ENCODE measurements at places on chromosomes 1 and 21.

DNA sequence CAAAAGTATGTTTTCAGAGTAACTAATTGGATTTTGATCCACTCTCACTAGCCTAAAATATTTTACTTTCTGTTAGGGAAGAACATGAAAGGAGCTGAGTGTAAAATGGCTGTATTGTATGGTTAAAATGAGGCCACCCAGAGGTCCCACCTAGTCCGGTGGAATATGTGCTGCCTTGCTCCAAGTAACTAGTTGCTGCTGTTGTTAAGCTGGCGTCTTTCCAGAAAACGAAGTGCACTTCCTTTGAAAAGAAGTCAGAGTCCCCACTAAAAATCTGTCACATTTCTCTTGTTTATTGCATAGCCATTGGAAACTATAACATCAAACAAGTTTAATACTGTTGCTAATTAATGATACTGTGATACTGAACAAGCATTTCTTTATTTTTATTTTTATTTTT, 3.2 kb downstream of the SLC25A33 start:
- no peak for DNase-seq

GRCh38 chr1:204313675-204314074, 46.1 kb downstream of the PLEKHA6 start:
- DNase-seq, result peak; percentile 61

DNA sequence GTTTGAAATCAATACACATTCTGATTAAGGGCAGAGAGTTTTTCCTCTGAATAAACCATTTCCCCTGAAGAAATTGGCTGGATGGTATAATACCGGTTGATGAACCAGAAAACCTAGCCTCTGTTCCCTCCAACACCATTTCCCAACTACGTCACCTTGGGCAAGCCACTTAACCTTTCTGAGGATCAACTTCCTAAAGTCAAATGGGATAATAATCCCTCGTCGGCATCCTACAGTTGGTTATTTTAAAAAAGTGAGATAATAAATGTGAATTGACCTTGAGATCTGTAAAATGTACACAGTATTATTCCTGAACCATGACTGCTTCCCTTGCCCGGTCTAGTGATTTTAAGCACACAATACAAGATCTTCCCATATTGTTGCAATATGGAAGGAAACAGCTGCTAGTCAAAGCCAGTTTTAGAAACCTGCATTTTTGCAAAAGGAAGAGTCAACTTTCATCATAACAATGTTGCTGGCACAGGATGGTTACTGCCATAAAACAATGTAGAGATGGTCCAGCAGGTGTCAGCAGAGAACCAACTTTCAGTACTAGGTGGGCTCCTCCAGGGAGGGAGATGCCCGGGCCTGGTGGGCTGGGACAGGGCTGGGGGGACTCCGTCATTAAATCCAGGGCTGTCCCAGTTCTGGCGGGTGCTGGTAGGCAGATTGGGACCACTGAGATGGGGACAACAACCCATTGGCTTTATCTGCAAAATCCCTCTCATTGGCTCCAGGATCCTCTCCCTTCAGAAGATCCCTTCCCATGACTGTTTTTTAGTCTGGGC, 5.2 kb upstream of the HLX start:
- no peak for DNase-seq

- DNase-seq, result no peak
Observed at GRCh38 chr1:24930260-24931145, at the start of gene RUNX3. Gene RUNX3, minus strand, starts transcription at chr1:24930276. Its CDS starts 408 bp downstream, at chr1:24929868.

- DNase-seq, result no peak
Observed at GRCh38 chr1:185050823-185051451, 5.6 kb downstream of the RNF2 start.

DNA sequence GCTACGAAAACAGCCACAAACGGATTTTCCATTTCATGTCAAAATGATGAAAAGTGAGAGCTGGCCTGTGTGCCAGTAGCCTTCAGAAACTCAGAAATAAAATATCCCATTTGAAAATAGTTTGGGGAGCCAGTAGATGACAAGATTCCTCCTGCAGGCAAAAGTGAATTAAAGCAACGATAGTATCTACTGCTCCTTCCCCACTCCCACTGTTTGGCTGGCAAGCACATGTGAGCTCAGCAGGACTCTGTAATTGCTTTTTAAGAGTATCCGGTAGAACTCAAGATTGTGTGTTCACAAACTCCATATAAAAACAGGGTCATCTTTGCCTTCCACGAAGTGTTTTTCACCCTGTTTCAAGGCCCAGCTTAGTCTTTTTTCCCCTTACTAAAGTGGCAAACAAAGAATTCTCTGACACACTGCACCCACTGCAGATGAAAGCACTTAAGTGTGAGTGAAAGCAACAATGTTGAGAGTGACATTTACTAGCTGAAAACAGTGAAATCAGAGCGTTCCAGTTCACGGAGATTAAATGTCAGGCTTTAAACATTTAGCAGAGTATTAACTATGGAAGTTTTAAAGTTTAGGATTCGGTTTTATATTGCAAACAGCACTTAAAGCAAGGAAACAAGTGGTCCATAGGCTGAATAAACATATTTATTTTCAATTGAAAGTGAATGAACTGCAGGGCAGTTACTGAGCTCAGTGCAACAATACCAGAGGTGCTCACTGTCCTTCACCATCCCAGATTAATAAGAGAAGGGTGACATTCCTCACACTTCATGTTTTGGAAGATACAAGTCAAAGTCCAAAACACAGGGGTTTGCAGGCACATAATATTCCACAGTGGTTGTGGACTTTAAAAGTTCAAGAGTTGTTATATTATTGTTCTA, 70.0 kb downstream of the ALG14 start:
- DNase-seq, result no peak

- DNase-seq, result no peak
Observed at GRCh38 chr1:39301606-39302005, 97.1 kb downstream of the MACF1 start.

DNA sequence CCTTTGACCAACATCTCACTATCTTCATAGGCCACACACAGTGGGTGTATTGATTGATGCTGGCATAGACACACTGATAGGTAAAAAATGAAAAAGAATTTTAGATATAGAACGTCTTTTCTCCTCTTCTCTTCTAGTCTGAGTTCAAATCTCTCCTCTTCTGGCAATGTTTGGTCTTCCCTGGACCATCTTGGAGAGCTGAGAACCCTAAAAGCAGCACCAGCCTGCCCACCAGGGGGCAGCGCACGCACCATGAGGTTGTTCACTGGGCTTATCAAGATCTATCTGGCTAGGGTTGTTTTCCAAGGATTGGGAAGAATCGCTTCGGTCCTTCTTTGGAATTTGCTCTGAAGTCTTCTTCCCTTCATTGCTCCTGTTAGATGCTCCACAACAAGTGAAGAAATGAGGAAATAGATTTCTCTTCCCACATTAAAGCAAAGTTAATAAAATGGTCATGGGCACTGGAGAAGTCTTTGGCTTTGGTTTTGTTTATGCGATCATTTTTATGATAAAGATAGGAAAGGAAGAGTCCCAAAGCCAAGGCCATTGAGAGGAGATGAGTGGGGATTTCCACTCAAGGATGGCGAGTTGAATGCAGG, 104.0 kb upstream of the OLIG2 start:
- DNase-seq, result no peak

- no peak for DNase-seq
Observed at GRCh38 chr21:37208056-37208721, 58.9 kb downstream of the VPS26C start.

DNA sequence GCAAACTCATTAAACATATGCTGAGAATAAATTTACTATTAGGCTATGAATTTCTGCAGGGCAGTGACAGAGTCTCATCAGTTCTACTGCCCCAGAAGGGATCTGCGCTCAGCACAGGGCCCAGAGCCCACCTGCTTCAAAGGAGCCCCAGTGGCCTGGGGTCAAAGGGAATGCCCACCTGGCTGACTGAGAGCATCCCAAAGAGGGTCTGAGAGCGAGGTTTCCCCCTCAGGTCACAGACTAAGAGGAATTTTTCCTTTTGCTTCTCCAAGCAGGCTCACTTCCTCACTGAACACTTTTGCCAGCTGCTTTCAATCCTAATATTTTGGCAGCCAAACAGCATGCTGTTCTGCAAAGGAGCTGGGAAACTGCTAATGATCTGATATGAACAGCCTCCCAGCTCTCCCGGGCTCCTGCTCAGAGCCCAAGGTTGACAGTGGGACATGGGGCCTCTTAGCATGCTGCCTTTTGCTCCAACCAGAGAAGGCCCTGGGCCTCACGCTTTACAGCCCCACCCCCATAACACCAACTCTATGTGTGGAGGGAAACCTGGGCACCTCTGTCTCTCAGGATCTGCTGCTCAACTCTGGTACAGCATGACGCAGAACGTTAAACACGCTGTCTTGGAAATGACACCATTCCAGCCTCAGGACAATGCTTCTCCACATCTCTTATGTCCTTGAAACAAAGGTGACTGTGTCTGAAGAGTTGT, 70.7 kb upstream of the SYT6 start:
- DNase-seq, result no peak

DNA sequence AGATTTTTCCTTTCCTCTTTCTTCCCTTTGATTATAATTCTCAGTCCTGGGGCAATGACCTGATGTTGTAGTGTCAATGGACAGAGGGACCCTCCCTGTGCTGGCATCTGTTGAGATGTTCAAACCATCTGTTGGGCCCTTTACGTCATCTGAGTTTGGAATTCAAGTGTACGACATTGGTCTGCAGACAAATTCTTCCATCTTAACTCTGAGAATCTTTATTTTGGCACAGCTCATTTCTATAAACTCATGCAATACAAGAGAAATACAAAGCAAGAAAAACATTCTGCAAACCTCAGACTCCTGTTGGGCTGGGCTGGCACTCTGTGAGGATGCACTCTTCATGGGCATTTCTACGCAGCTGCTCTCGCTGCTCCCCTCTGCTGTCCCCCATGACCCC, 54.2 kb downstream of the IFI44 start:
- DNase-seq, result no peak

- no peak for DNase-seq
Observed at GRCh38 chr1:6634371-6635052, 9.8 kb downstream of the THAP3 start.
